Right renal cortex interstitium (tissue), 3 donors: ENCODE measurements at places on chromosomes 3 and 15. TPM values are rescaled to one million over a fixed set of nuclear protein-coding genes. Genes with fewer than 3 reads are reported as not detected.

GRCh38 chr3:100080573-100080972, 33.7 kb downstream of the FILIP1L start:
- DNase-seq = no peak

- DNase-seq = no peak
Observed at GRCh38 chr3:84600703-84601225, 358.0 kb upstream of the CADM2 start.

GRCh38 chr3:156772588-156773206, 53.5 kb upstream of the LEKR1 start:
- DNase-seq = no peak

The IRAK2 gene
- polyA plus RNA-seq = 0.99 TPM

The SMAD6 gene
- polyA plus RNA-seq = 23.0 TPM

DNA sequence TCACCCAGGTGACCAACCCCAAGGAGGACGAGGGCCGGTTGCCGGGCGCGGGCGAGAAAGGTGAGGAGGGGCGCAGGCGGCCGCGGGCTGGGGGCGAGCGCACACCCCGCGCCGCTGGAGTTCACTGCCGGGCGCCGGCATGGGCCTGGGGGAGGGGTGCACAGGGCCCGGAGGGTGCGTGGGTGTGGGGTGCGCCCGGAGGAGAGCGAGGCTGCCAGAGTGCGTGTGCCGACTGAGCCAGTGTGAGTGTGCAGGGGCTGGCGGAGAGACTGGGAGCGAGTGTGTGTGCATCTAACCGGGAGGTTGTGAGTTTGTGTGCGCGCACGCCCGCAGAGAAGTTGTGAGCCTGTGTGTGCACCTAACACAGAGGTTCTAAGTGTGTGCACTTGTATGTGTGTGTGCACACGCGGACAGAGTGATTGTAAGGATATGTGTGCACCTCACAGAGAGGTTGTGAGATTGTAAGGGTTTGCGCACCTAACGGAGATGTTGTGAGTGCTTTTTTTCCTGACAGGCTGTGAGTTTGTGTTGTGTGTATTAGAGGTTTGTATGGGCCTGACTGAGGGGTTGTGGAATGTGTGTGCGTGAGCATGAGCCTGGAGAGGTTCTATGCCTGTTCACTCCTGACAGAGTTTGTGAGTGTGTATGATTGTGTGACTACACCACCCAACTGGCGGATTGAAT, 681 bp downstream of the CTDSPL start:
- DNase-seq = no peak

- DNase-seq = no peak
Observed at GRCh38 chr3:159626598-159626997, 362.0 kb upstream of the IL12A start.

GRCh38 chr15:67922971-67923945, 83.4 kb upstream of the RNU6-1 start:
- DNase-seq = no peak

- DNase-seq = no peak
Observed at GRCh38 chr3:99648101-99648500, 9.7 kb downstream of the COL8A1 start.

The SENP5 gene
- polyA plus RNA-seq = 17.0 TPM

DNA sequence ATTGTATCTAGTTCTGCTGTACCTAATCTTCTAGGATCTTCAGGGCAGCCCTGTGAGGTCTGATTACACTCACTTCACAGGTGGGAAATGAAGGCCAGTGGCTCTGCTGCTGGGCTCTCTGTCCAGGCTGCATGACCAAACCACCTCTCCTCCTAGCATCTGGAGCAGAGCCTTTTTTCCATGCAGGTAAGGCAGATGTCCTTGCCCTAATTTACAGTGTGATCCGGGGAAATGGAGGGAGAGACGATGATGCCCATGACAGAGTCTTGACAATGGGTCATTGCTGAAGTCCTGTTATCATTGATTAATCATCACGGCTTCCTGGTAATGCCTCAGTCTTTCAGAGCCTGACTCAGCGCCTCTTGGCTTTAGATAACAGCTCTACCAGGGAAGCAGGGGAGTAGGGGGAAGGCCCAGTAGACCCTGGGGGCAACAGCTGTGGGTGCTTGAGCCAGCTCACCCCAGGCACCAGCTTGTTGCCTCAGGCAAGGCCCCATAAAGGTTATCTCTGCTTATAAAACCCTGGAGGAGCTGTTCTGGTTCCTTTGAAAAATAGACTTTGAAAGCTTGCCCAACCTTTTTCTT, 153.4 kb downstream of the GABRG3 start:
- no peak for DNase-seq

GRCh38 chr3:37024820-37025405, 31.6 kb downstream of the MLH1 start:
- DNase-seq = no peak

The SLC27A2 gene
- 89.7 TPM for polyA plus RNA-seq

DNA sequence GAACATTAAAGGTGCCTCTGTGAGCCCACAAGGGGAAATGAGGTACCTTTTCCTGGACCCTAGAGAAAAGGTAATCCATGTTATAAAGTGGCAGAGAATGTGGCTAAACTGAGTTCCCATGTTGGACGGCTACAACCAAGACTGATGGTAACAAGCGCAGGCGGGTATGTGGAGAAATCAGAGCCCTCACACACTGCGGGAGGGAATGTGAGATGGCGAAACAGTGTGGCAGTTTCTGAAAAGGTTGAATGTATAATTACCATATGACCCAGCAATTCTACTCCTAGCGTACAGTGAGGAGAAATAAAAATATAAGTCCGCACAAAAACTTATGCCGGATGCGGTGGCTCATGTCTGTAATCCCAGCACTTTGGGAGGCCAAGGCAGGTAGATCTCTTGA, 24.1 kb upstream of the SHISA5 start:
- no peak for DNase-seq

The APOD gene
- 5.7 TPM for polyA plus RNA-seq

DNA sequence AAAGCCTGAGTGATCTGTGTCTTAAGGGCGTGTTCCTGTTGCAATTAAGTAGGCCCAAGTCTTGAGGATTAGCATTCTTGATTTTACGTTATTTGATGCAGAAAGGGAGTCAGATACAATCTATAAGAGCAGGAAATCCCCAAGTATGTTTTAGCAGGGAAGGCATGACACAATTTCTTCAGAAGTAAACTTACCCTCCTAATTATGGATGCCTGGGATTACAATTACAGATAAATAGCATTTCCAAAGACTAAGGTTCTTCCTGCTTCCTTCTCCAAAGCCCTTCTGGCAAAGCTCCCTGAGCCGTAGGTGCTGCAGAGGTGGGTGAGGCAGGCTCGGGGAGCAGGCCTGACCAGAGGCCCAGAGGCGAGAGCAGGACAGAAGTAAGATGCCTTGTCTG, 34.9 kb upstream of the ST6GAL1 start:
- no peak for DNase-seq

DNA sequence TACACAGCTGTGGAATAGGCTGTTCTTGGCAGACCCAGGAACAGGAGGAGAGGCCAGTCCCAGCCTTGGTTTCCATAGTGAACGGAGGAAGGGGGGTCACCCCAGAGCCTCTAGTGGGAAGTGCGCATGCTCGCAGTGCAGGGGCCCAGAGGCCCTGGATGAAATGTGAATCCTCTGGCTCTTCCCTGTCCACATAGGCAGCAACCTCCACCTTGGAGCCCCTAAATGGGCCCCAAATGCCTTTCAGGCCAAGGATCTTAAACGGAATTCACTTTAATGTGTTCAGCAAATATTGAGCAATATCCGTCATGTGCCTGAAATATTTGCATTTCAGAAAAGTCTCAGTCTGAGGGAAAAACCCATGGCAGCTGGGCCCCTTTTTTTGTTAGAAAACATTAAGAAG, 3.3 kb upstream of the NDN start:
- DNase-seq = peak; percentile 50

The ZIC1 gene
- polyA plus RNA-seq = 0.37 TPM

The IGF2BP2 gene
- polyA plus RNA-seq = 83.7 TPM

The MYLK gene
- 187 TPM for polyA plus RNA-seq

DNA sequence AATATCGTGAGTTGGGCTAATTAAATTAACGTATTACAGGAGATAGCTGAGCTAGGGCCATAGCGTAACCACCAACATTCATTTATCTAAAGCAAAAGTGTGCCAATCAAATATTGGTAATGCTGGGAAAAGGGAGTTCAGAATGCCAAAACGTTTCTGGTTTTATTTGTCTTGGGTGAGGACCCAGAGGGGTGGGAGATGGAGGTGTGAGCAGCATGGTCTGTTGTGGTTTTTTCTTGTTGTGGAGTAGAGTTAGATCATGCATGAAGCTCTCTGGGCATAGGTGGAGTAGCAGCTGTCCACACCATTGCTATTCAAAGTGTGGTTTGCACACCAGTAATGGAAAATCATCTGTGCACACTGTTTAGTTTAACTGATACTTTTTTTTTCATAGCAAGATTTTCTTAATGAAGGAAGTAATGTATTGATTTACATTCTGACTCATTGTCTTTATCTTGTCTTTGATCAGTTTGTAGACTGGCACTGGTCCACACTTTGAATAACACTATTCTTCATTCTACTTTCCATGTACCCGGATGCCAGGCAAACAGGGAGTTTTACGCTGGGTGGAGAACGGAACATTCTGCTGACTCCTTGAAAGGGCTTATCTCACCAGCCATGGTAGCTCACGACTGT, 50.8 kb upstream of the CRTC3 start:
- DNase-seq = no peak

The SHC4 gene
- polyA plus RNA-seq = 3.0 TPM
